Naive thymus-derived CD4-positive, alpha-beta T cell (primary cell): ENCODE measurements at places on chromosomes 2 and 18.

GRCh38 chr18:73879766-73880165, 267.9 kb downstream of the FBXO15 start:
- H3K4me1 ChIP-seq, result no peaks in the 10 kb centered on the region
- no peak overlapping the region for H3K4me3 ChIP-seq
- no peak overlapping the region for H3K27ac ChIP-seq
- no peaks in the 10 kb centered on the region for H3K27me3 ChIP-seq

DNA sequence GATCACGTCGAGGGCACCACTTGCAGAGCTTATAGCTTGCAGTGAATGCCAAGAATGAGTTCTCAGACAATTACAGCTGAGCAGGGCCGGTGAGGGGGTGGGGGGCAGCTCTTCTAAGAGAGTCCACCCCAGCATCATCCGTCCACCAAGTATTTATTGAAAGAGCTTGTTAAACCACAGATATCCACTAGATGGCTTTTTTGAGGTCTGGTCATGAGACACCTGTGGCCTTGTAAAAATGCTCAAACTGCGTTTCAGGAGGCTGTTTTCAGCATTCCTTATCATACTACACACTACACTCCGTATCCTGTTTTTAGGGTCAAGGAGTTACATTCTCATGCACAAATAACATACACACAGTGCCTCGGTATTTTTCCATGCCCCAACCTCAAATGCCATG, 51.5 kb downstream of the DNAJC10 start:
- H3K27ac ChIP-seq, result no peak overlapping the region
- H3K4me1 ChIP-seq, result no peaks in the 10 kb centered on the region
- peaks cover 2% of the 10 kb centered on the region for H3K36me3 ChIP-seq
- no peaks in the 10 kb centered on the region for H3K27me3 ChIP-seq
- no peak for DNase-seq

DNA sequence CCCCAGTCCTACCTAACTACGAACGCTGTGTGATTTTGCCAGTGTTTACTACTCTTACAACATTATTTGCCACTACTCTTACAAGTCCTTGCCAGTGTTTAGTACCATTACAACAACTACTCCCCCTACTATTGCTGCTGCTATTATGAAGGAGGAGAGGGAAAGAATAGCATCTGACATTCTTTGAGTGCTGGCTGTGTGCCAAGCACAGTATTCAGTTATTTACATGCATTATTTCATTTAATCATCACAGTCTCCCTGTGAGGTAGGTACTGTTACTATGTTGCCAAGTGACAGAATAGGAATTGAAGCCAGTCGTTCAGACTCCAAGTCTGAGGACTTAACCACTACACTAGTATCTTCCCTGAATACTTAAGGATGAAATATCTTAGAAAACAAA, 185.9 kb upstream of the FOSL2 start:
- no peaks in the 10 kb centered on the region for H3K4me1 ChIP-seq
- no peak for DNase-seq
- no peak overlapping the region for H3K4me3 ChIP-seq
- H3K27me3 ChIP-seq, result no peaks in the 10 kb centered on the region
- H3K36me3 ChIP-seq, result no peaks in the 10 kb centered on the region

DNA sequence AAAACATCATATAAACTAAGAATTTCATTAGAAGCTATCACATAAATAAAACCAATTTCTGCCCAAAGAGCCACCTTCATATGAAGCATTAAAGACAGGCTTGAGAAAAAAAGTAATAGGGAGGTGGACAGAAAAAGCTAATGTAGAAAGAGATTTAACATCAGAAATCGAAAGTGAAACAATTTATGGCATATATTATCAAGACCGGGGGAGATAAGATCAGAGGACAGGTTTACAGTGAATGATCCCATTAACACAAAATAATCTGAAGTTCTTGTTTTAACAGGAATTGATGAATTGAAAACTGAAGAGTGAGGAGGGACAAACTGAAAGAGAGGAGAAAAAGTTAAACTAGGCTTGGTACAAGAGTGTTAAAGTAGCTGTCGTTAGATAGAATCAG, 786.3 kb upstream of the FSHR start:
- H3K27ac ChIP-seq, result no peak overlapping the region
- H3K27me3 ChIP-seq, result no peaks in the 10 kb centered on the region
- no peaks in the 10 kb centered on the region for H3K4me1 ChIP-seq
- no peak for DNase-seq
- H3K4me3 ChIP-seq, result peak overlapping the region; percentile 8

DNA sequence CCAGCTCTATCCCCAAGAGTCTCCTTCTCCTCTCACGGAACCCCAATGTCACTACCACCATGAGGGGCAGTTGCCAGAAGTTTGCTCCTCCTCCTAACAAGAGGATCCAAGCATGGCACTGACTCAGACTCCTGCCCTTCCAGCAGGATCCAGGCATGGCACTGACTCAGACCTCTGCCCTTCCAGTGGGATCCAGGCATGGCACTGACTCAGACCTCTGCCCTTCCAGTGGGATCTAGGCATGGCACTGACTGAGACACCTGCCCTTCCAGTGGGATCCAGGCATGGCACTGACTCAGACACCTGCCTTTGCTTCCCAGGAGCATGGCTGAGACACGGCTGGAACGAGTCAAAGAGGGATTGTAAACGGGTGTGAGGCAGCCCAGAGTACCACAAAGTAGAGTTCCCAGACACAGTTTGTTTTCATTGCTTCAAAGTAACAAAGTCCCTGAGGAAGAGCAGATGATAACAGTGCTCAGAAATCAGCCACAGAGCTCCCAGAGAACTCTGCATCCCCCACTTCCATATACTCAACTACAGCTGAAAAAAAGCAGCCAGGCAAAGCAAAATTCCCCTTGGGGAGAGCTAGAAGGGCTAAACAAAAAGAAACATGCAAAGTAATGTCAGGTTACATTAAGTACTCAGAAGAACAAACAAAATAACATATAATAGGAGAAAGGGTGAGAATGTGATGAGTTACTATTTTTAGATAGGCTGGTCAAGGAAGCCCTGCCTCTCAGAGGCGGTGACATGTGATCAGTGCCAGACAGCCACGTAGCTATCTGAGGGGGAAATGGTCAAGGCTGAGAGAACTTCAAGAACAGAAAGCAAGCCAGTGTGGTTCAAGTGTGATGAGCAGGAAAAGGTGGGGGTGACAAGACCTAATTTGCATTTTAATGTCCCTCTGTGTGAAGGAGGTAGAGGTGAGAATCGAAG, 3.0 kb downstream of the BUB1 start:
- H3K4me3 ChIP-seq, result no peak overlapping the region
- H3K4me1 ChIP-seq, result peaks cover 17% of the 10 kb centered on the region
- H3K27ac ChIP-seq, result no peak overlapping the region
- H3K27me3 ChIP-seq, result no peaks in the 10 kb centered on the region

GRCh38 chr2:71536226-71536671, 82.9 kb downstream of the DYSF start:
- H3K27ac ChIP-seq, result no peak overlapping the region
- H3K4me3 ChIP-seq, result no peak overlapping the region
- DNase-seq, result no peak
- H3K36me3 ChIP-seq, result no peaks in the 10 kb centered on the region
- no peaks in the 10 kb centered on the region for H3K4me1 ChIP-seq
- H3K27me3 ChIP-seq, result no peaks in the 10 kb centered on the region

DNA sequence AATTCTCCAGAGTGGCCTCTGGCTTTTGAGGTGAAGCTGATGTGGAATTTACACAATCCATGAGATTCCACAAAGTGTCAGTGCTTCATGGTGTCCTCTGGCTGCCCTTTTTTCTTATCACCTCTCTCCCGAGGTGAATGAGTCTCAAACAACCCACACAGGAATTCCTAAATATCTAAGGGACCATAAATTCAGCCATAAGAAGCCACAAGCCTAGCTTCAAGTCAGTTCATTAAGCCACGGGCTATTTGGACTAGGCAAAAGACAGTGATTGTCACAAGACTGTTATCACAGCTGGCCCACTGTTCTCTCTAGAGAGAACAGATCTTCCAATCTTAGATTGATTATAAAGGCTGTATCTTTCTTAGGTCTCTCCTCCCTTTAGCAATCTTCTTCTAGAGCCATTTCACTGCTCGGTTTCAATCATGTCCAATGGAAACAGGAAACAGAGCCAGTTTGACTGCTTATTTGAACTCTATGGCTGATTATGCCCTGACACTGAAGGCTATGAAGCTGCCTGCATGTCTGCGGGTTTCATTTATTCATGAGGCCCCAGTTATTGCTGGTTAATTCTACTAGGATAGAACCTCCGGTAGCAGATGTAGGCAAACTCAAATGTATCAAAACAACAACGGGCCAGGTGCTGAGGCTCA, 4.1 kb downstream of the NEMP2 start:
- no peak overlapping the region for H3K4me3 ChIP-seq
- H3K36me3 ChIP-seq, result no peaks in the 10 kb centered on the region
- peaks cover 36% of the 10 kb centered on the region for H3K4me1 ChIP-seq
- DNase-seq, result no peak
- H3K27me3 ChIP-seq, result no peaks in the 10 kb centered on the region
- no peak overlapping the region for H3K27ac ChIP-seq

DNA sequence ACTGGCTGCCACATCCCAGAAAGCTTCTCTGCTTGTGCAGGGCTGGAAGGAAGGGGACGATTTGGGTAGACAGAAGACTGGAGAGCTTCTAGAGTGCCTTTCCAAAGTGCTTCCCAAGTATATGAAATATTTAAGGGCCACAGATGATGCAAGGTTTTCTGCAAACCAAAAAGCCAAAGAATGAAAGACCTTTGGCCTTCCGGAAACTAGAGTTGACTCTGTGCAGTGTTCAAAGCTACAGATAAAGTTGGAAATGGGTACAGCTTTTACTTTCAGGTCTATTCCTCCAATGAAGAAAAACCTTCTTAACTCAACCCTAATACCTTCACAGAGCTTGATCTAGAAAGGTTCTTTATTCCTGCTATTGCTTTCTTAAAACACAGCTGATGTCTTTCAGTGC, 253.0 kb upstream of the KLHL29 start:
- no peak overlapping the region for H3K4me3 ChIP-seq
- H3K36me3 ChIP-seq, result no peaks in the 10 kb centered on the region
- no peaks in the 10 kb centered on the region for H3K27me3 ChIP-seq
- H3K27ac ChIP-seq, result no peak overlapping the region

- H3K4me1 ChIP-seq, result peaks cover 14% of the 10 kb centered on the region
- DNase-seq, result no peak
- H3K36me3 ChIP-seq, result no peaks in the 10 kb centered on the region
- no peak overlapping the region for H3K4me3 ChIP-seq
- H3K27ac ChIP-seq, result no peak overlapping the region
These were observed 13.5 kb downstream of the STK39 start for GRCh38 chr2:168233726-168234406.

DNA sequence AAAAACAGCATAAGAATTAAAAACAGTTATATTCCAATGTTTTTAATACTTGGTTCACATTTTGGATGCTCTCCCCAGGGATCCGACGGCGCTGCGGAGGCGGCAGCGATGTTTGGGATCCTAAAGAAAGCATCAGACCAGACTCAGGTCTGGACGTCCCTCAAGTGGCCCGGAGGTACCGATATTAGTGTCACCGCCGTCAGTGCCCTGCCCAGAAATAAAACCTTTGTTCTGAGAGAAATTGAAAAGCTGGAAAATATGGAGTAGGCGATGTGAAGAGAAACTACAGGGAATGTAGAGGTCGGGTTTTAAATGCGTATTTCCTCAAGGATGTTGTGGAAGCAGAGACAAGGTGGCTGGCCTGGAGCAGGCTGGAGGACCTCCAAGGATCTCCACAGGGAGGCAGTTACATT, 683 bp upstream of the TBC1D8 start:
- H3K4me1 ChIP-seq, result peaks cover 8% of the 10 kb centered on the region
- DNase-seq, result no peak
- peaks cover 4% of the 10 kb centered on the region for H3K27me3 ChIP-seq
- no peaks in the 10 kb centered on the region for H3K36me3 ChIP-seq

DNA sequence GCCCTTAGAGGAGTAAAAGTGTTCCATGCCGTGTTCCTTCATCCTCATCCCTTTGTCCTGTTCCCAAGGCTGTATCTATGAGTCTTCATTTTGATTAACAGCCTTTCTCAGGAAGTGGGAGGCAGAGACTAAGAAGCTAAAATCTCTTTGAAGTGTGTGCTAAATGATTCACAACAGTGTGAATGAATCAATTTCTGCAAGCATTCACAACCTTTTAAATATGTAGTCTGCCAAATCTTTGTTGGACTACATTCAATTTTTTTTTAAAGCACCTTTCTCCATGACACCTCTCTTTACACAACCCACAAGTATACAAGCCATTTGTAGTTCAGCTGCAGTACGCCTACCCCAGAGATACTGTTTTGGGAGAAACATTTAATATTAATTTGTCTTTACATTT, 408.6 kb upstream of the FANCL start:
- H3K4me3 ChIP-seq, result no peak overlapping the region
- H3K4me1 ChIP-seq, result no peaks in the 10 kb centered on the region
- H3K36me3 ChIP-seq, result no peaks in the 10 kb centered on the region
- DNase-seq, result no peak
- H3K27ac ChIP-seq, result no peak overlapping the region
- no peaks in the 10 kb centered on the region for H3K27me3 ChIP-seq

DNA sequence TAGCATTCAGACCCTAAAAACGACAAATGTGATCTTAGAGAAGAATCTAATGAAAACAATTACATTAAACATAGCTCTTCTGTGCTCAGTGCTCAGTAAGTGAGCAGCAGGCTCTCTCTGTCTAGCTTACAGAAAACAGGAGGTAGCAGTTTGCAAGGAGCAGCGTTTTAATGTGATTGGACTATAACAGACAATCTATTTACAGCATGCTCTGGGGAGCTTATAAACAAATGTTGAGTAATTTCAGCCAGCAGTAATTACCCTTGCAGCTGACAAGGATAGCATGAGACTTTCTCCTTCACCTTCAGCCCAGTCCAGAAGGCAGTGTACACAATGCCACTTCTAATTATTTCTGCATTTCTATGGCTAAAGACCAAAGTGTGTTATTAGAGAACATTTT, 270.4 kb downstream of the FIGN start:
- H3K27ac ChIP-seq, result no peak overlapping the region
- no peak overlapping the region for H3K4me3 ChIP-seq
- no peaks in the 10 kb centered on the region for H3K4me1 ChIP-seq

DNA sequence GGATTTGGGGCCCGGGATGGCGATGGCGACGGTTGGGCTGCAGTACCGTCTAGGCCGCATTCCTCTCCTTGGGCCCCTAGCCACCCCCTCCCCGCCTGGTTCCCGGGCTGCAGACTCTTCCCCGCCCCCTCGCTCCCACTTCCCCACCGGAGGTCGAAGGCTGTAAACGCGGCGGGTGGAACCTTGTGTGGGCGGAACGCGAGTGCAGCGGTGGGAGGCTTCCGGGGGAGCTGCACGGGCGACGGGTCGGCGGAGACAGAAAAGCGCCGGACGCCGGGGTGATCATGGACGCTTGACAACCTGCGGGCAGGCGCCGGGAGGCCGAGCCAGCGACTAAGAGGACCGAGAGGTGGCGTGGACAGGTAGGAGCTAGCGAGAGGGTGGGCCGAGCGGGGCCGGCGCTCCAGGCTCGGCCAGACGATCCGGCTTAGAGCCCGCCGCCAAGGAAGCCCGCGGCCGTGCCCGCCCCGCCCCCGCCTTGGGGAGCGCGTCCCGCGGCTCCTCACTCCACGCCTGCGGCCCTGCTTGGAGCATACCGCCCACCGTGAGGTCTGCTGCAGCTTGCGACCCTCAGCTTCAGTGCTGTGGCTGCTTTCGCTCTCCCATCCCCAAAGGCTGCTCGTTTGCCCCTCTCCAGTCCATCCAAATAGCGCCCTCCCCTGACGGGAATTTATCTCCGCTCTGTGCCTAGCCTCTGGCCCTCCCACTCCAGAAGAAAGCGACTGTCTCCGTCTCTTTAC, at the start of gene COPS7B:
TSS of gene COPS7B (plus strand) at position 269 of the 740 bp plus-strand sequence. CDS start 2,126 bp downstream, outside the sequence.
- peak within 1 kb of the TSS; percentile 82 for H3K27ac ChIP-seq
- peaks cover 27% of the 10 kb centered on the region for H3K36me3 ChIP-seq
- peak; percentile 79 for DNase-seq
- H3K4me3 ChIP-seq, result peak within 1 kb of the TSS; percentile 88
- peaks cover 31% of the 10 kb centered on the region for H3K4me1 ChIP-seq
- H3K27me3 ChIP-seq, result no peaks in the 10 kb centered on the region

- H3K36me3 ChIP-seq, result no peaks in the 10 kb centered on the region
- no peak overlapping the region for H3K4me3 ChIP-seq
- DNase-seq, result no peak
- H3K27ac ChIP-seq, result no peak overlapping the region
- no peaks in the 10 kb centered on the region for H3K4me1 ChIP-seq
These were observed 337.6 kb upstream of the FIGN start for GRCh38 chr2:164073101-164074074.
